ENCODE measurements at places on chromosomes 1 and 21.
A peak's percentile ranks its signal among the peaks of the same experiment; 100 is the strongest.

DNA sequence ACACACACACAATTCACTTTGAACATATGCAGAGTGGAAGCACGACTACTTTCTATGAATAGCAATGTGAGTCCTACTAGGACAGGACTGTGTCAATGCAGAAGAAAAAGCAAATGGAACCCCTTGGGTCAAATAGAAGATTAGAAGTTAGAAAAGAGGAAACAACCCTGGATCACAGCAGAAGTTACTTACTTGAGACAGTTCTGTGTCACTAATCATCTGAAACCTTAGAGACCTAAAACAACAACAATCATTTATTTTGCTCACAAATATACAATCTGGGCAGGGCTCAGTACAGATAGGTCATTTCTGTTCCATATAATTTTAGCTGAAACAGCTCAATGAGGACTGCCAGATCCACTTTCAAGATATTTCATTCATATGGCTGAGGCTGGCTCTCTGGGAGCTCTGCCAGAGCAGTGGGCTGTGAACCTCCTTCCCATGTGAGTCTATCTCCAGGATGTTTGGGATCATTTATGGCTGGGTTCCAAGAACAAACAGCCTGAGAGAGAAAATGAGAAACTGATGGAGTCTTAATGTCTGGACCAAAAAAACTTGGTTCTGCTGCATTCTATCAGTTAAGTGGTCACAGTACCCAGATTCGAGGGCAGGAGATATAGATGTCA lies 42.5 kb upstream of the IL10 start:
- DNase-seq, result peak; percentile 34

GRCh38 chr1:55131218-55131617 lies 83.9 kb downstream of the USP24 start:
- peak; percentile 42 for DNase-seq

GRCh38 chr1:201602413-201603265 lies 63.7 kb downstream of the NAV1 start:
- DNase-seq, result peak; percentile 98

GRCh38 chr1:225113265-225113664 lies 183.8 kb downstream of the DNAH14 start:
- DNase-seq, result no peak

DNA sequence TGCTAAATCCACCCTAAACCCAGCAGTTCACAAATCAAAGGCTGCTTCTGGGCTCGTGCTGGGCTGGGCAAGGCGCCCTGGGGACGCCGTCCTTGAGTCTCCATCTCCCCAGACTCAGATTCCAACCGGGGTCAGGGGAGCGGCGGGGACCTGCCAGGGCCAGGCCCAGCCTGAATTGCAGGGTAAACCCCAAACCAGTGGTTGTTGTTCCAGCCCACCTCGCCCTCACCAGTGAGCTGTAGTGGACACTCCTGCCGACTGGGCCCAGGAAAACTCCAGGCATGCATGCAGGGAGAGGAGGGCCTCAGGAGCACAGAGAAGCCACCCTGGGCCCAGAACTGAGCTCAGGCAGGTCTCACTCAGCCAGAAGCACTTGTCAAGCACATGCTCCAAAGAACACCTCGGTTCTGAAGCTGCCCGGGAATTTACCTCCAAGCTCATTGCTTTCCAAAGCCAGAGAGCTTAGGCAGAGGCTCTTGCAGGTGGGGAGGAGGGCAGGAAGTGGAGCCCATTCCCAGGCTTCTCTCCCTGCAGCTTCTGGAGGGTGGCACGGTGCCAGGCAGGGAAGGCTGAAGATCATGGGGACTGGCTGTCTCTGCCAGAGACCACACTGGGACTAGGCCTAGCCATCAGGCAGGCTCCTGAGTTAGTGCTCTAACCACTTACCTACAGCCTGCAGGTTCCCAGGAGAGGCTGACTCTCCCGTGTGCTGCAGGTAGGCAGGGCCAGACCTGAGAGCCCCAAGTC lies 437.0 kb downstream of the MATN1 start:
- DNase-seq, result no peak

- DNase-seq, result peak; percentile 68
These were observed 590 bp downstream of the CNN3 start for GRCh38 chr1:94926126-94926914.

DNA sequence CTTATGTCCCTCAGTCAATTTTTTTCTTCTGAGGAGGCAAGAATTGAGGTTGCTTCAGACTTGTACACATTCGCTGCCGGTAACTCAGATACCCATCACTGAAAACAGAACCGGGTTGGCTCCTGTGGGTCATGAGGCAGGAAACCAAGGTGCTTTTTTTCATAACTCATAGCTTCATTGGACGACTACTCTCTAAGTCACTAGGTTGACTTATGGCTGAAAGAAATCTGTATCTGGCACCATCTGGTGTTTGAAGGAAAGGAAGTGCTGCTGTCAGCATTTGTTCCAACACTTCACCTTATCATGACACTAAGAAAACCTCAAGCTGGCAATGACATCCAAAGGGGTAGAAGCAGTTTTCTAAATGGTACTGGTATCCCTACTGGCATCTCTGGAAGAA lies 82.3 kb downstream of the TBX19 start:
- no peak for DNase-seq

DNA sequence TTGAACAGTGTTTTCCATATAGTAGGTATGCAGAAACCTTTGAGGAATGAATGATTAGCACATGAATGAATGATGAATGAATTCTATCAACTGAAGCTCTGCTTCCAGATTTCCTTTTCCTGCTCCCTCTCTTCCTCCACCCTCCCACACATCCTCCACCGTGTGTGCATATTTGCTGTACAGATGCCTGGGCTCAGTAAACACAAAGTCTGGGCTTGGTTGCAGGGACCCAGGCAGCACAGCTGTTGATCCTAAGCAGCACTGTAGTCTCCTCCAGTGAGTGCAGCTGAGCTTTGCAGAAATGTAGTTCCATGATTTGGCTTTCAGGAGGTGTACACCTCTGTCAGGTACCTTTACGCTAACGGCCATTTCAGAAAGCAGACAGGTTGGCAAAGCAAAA lies 611.7 kb downstream of the NUF2 start:
- DNase-seq, result no peak

GRCh38 chr1:32991819-32992488 lies 27.3 kb upstream of the RNF19B start:
- no peak for DNase-seq
